SW 1271 (cell line): ENCODE measurements at places on chromosomes 4 and X.

GRCh38 chrX:150262456-150262855 lies 100.7 kb upstream of the MAMLD1 start:
- DNase-seq = no peak

- no peak for DNase-seq
Measured at GRCh38 chr4:110248831-110249253, 50.4 kb upstream of the ELOVL6 start.

DNA sequence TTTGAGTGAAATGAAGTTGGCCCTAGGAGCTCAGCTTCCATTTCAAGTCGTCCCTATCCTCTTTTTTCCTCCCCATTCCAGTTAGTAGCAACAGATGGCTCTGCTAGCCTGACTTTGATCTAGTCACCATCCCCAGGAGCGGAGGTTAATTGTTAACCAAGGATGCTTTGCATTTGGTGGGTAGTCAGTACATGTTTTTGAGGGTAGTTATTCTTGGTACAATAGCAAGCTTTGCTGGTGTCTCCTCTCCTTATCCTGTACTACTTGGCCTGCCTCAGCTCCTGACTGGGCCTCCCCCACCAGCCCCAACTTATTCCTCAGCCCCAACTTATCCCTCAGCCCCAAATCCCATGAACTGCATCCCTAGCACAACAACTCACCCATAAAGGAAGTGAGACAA lies 14.8 kb upstream of the RTL5 start:
- DNase-seq = no peak

- no peak for DNase-seq
Measured at GRCh38 chrX:17591741-17592110, 145.6 kb upstream of the SCML1 start.

- no peak for DNase-seq
Measured at GRCh38 chrX:66176134-66176533, 12.1 kb downstream of the HEPH start.

- no peak for DNase-seq
Measured at GRCh38 chrX:136210806-136211205, 40.4 kb downstream of the MAP7D3 start.

GRCh38 chr4:18021470-18021719 lies 160 bp downstream of the LCORL start:
- DNase-seq = no peak

DNA sequence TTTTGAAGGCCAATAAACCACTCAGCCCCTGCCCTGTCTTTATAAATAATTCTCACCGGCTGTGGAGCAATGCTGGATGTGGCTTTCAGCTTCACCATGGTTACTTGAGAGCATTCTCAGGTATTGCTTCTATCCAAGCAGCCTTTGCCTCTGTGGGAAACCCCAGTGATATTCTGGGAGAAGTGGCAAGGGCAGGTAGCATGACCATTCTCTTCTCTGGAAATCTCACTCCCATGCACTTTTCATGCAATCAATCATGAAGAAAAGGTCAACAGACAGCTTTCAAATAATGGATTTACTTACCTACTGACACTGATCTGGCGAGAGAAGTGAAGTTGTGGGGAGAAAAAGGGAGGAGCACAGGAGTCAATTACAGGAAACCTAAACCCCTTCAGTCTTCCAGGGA lies 49.5 kb downstream of the UNC5C start:
- DNase-seq = no peak

GRCh38 chr4:184147858-184148737 lies 69.6 kb downstream of the ENPP6 start:
- no peak for DNase-seq
